ENCODE measurements at places on chromosomes 11 and 22.

GRCh38 chr11:86119906-86120305 is 51.0 kb upstream of the PICALM start:
- DNase-seq = no peak

DNA sequence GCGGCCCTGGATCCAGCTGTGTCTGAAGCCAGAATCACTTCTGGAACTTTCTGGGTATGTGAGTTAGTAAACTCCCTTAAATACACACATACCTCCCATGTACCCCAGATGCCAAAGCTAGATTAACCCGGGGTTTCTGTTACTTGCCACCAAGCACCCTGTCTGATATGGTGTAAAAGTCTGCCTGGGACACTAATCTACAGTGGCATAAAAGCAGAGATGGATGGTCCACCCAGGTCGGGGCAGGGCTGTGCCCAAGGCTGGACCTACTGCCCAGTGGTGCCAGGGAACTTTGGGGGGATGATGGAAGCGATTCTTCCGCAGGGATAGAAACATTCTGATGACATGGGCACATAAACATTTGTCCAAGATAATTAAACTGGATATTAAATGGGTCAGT is 12.7 kb downstream of the MRGPRF start:
- DNase-seq = no peak

DNA sequence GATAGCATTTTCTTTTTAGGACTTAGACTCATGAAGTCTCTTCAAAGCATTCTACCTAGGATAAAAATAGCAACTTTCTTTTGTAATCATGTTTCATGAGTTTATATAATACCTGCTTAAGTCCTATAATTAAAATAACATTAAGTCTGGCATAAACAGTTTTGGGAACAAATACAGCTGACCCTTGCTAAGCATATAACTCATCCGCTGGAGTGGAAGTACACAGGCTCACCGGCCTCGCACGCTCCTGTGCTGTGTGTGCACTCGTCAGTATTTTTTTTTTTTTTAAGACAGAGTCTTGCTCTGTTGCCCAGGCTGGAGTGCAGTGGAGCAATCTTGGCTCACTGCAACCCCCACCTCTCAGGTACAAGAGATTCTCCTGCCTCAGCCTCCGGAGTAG is 221.8 kb downstream of the ADAMTS15 start:
- DNase-seq = no peak

DNA sequence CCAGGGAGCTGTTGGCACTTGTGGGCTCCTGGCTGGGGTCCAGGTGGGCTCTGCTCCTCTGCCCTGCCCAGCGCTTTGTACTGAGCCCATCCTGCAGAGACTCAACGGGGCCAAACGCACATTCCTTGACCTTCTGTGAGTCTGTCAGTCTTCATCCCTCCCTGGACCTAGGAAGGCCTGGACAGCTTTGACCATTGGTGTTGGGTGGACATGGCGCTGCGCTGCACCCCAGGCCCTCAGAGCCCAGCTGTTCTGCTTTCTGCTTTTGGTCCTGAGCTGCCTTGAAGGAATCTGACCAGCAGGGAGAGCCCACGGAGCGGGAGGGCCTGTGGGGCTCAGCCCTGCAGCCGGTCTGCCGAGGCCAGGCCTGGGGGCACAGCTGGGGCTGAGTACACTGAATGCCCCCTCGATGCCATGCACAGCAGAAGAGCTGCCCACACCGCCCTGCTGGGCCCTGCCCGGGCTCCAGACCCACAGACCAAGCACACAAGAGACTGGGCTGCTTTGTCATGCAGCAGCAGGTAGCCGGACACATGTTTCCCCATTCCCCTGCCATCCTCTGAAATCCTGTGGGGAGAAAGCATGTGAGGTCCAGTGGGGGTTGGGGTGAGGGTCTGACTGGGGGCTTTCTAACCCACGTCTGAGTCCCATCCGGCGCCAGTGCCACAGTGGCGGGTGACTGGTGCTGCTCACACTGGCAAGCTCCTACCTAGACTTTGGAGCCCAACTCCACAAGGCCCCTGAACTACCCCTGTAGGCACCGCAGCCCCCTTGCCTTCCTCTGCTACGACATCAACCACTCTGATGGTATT is 24.1 kb upstream of the CCDC188 start:
- DNase-seq = no peak

DNA sequence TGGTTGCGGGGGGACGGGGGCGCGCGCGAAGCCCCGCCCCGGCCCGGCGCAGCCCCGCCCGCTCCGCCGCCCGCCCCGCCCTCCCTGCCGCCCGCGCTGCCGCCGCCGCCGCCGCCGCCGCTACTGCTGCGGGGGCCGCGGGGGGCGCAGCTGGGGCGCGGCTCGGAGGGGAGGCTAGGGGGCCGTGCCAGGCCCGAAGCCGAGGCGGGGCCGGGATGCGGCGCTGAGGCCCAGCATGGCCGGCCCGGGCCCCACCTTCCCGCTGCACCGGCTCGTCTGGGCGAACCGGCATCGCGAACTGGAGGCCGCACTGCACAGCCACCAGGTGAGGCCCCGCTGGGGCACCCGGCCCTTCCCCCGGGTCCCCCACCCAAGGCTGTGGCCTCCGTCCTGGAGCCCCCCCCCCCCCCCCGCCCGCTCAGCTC is at the start of gene ANKRD13D:
ANKRD13D (plus strand) TSS at position 78 of the 425 bp plus-strand sequence; CDS start at position 236, 158 bp downstream.
- no peak for DNase-seq

- no peak for DNase-seq
Observed at GRCh38 chr11:100562128-100562527, 125.0 kb upstream of the ARHGAP42 start.

- DNase-seq = peak; percentile 24
Observed at GRCh38 chr22:46007003-46007847, 30.3 kb upstream of the WNT7B start.

DNA sequence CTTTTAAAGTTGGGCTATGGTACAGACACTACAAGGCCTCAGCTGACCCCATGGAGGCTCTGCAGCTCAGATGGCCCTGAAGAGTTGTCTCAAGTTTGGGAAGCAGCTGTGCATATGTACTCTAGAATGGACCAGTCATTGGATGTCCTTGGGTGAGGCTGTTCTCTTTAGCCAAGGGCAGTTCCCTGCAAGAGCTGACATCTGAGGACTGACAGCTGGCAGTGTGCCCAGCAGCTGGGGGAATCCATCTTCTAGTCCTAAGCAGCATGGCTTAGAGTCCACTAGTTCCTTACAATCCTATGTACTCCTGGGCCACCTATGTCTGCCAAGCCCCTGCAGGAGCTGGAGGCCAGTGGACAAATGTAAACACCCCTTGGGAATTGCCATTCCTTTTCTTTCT is 76.5 kb downstream of the C11orf91 start:
- no peak for DNase-seq

- no peak for DNase-seq
Observed at GRCh38 chr11:697811-698311, 2.2 kb downstream of the TMEM80 start.

DNA sequence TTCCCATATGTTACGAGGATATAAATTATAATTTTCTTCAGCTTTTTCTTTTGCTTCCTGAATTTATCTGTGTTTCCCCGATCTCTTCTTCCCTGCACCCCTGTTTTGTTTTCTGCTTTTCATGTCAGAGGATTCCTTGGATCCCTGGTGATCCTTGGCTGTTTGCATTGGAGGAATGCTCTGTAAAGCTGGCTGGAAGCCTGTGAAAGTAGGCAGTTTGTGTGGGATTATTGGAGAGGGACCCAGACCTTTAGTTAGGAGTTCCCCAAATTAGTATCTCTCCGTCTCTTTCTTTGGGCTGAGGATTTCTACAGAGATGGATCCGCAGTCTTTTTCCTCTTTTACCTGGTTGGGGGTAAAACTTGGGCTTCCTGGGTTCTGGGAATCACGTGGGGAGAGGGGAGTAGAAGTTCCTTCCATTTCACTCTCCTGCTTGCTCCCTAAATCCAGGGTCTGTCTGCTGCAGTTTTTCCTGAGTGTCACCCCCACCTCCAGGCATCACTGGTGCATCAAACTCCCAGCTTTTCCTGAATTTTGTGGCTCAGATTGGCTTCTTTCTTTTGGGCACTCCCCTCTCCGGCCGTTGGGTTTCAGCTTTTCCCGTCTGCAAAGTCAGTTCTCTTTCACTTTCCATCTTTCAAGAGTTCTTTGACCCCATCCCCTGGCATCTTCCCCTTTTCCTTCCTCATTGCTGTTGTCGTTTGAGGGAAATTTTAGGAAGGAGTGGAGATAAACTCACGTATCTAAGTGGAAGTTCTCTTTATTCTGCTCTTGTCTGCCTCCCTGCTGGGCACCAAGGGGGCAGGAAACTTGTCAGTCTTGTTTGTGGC is 79.1 kb upstream of the ALX4 start:
- no peak for DNase-seq

GRCh38 chr11:3904228-3904627 is 48.8 kb downstream of the STIM1 start:
- no peak for DNase-seq

DNA sequence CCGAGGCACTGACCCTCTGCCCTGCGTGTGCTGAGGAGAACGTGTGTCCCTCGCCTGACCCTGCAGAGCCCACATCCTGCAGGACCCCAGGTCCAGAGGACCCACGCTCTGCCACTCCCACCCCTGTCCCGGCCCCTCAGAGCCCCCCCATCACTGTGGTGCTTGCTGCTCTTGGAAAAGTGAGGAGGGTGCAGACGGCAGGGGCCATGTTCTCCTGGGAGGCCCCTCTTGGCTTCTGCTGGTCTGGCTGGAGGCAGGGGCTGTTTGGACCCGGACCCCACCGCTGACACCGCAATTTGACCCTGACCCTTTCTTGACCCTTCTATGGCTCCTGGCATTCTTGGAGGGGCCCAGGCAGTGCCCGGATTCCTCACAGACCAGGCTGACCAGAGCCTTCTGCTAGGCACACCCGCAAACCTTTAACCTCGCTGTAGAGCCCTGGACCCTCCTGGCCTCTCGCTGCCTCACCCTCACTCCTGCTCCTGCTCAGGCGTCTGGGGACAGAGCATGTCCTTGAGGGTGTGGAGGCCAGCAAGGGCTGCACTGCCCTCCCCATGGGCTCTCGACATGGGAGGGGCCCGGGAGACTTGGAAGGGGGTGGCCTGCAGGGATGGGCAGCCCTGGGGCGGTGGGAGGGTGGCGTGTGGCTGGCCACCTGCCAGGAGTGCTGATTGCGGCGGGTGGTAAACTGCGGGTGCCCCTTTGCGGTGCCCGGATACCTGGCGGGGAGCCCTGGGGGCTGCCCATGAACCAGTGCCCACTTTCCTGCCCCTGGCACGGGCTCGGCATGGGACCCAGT is 37.0 kb upstream of the MUC5AC start:
- DNase-seq = no peak

DNA sequence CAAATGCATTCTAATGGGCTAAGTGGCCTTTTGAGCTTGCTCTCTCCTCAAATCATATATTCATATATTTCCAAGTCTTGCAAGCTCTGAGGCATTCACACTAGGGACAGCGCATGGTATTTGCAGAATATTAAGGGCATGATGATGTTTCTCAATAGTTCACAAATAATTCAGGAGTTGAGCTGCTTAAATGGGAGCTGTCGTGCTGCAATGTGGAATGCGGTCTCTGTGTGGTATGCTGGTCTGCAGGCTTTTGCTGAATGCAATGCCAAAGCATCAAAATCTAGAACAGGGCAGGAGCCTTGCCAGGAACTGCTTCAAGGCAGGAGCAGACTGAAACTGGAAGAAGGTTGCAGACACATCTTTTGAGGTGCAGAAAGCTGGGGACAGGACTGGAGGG is 1060.0 kb downstream of the TBC1D22A start:
- no peak for DNase-seq

DNA sequence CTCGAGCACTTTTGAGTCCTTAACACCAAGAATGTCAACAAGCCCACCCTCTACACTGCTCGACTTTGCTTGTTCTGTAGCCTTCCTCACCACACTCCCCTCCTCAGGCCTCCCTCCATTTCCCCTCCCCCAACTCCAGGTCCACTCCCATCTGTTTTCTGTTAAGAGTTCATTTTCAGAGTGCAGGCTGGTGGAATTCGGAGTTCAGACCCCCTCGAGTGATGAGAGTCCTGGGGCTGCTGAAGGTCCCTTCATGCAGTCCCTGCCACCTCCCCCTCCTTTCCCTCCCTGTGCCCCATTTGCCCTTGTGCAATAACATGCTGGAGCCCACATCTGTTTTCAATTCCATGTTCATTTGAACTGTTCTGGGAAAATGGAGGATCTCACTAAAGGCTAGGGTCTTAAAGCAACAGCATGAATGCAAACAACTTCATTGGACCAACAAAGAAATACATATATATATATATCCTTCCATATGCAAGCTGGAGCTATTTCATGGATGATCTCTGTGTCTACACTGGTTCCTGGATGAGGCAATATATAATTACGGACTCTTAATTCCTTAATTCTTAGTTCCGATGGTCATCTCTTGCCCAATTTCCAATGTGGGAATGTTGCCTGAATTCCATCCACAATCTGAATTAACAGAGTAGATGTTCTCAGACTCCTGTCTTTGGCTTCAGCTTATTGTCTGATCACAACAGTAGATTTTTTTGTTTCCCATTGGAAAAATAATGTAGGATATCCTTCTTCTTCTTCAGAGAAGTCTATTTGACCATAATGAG is 340.4 kb downstream of the ETS1 start:
- DNase-seq = no peak

DNA sequence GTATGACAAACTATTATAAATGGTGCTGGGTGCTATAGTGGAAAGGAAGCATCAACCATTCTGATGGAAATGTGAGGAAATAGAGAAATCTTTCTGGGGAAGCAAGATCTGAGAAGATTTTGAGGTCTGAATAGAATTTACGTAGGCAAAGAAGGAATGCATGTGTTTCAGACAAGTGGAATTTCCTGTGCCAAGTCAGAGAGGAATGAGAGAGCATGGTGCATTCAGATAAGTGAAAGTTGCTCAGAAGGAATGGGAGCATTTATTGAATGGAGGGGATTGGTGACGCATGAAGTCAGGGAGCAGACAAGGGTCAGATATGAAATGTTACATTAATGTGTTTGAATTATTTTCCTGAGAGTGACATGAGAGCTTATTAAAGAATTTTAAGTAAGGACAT is 725.5 kb downstream of the METTL15 start:
- no peak for DNase-seq

DNA sequence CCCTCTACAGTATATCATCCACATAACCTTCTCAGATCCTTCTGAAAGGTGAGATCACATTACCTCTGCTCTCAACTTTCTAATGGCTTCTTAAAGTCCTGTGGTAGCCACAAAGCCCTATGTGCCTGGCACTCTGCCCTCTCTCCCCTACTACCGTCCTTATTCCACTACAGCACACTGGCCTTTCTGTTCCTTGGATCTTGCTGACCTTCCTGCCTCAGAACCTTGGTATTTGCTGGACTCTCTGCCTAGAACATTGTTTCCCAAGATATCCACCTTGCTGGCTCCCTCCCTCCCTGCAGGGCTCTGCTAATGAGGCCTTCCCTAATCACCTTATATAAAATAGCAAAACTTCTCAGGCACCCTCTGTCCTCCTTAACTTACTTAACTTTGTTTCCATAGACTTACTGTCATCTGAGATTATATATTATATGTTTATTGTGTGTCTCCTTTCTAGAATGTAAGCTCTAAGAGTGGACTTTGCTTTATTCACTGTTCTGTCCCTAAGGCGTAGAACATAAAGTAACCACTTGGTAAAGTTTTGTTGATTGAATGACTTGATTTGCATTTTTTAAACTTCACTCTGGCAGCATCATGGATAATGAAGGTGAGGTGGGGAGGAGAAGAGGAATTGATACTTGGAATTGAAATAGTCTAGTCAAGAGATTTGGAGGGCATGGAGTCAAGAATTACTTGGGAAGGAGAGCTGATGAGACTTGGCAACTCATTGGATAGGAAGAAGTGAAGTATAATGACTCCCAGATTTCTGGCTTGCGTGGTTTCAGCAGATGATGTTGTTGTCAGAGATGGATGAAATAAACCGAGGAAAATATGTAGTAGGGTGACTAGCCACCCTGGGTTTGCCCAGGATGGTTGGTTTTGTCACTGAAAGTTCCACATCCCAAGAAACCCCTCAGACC is 10.5 kb downstream of the POLD3 start:
- no peak for DNase-seq
